GM10248 (cell line): ENCODE measurements at places on chromosomes 7 and 10.

- DNase-seq: peak; percentile 32
Observed at GRCh38 chr10:132459301-132460003, 62.5 kb downstream of the PWWP2B start.

- DNase-seq: no peak
Observed at GRCh38 chr10:132057191-132057681, 8.5 kb upstream of the JAKMIP3 start.

DNA sequence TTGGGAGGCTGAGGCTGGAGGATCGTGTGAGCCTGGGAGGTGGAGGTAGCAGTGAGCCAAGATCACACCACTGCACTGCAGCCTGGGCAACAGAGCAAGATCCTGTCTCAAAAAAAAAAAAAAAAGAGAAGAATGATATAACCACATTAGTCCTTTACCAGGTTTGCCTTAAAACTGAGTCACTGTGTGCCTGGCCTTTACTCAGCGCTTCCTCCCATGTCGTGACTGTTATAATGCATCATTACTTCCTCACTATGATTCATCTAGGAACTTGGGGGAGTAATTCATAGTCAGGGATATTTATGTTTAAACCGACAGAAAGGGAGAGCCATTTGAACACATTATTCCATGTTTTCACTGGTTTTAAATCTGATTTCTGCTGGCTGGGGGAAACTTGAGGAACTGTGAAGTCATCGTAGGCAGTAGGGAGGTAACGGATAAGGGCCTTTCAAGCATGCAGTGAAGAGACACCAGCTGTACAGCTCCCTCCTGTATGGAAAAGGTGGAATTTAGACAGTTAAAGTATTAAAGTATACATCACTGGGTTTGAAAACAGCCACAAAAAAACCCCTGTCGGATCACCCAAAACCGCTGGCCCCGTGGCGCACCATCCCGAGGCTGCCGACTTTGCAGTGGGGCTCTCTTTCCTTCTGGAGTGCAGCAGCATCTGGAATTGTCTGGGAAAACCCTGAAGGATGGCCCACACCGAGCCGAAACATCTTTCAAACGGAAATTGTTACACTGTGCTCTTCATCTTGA, 119.8 kb downstream of the NKX6-2 start:
- no peak for DNase-seq

GRCh38 chr10:5338010-5338409, 26.8 kb upstream of the UCN3 start:
- DNase-seq: no peak

GRCh38 chr7:40782836-40783235, 648.0 kb downstream of the SUGCT start:
- DNase-seq: no peak

DNA sequence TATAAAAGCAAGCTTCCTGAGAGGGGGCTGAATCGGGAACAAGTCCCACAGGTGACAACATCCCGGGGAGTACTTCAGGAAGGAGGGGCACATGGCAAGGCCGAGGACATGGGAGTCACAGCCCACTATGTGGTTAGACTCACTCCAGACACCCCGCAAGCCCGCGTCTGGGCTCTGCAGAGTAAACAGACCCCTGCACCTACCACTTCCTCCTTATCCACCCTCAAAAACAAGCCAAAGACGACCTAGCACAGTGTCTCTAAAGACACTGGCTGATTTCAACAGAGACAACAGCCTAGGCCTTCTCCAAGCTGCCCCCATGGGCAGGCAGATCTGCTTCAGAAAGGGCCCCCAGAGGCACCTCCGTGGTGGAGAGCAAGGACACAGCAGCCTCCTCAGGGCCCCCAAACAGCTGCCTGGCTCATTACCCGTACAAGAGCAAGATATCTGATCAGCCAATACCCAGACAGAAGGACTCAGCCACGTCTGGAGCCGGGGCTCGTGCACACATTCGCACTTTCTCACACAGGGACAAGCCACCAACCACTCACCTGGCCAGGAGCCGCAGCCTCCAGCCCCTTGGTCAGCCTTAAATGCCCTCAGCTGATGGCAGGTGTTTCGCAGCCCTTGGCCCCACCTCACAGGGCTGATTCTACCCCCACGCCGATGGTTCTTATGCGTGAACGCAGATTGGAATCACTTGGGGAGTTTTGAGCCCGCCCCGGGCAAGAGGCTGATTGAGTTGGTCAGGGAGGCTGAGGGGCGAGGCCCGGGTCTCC, 10.7 kb upstream of the KPNA7 start:
- no peak for DNase-seq

GRCh38 chr7:124059375-124059774, 26.5 kb upstream of the TMEM229A start:
- DNase-seq: peak; percentile 36

DNA sequence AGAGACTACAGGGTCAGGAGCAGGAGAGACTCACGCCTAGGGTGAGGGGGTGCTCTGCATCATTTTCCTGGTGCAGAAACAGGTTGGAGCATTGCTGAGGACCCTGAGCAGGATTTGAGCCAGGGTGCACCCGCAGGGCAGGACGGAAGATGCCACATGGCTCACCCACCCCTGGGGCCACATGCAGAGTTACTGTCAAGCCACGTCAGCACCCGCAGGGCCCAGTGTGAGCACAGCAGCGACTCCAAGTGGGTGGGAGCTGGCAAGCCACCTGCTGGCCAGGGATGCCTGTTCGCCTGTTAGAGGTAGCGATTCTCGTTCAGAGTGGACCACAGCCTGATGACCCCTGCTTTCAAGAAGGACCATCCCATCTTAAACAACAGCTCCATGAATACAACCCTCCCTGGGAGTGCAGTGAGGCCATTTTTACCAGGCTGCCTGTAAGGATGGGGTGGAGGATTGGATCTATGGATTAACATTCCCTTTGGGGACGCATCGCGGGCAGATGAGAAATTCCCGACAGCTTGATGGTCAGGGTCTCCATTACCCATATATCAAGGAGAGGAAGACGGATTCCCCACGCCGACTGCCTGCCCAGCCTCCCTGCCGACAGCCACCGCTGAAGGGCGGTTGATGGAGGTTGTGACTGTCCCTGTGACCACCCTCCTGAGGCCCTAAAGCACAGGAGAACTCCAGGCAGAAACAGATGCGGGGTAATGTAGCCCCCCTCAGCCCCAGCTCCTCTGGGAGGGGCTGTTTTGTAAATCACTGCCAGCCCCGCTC, 101.1 kb upstream of the RET start:
- DNase-seq: no peak
